ENCODE measurements at places on chromosomes 12 and 14.

- DNase-seq, result no peak
Observed at GRCh38 chr14:51369814-51370213, 129.8 kb downstream of the TMX1 start.

- no peak for DNase-seq
Observed at GRCh38 chr12:82099216-82099615, 259.0 kb downstream of the CCDC59 start.

DNA sequence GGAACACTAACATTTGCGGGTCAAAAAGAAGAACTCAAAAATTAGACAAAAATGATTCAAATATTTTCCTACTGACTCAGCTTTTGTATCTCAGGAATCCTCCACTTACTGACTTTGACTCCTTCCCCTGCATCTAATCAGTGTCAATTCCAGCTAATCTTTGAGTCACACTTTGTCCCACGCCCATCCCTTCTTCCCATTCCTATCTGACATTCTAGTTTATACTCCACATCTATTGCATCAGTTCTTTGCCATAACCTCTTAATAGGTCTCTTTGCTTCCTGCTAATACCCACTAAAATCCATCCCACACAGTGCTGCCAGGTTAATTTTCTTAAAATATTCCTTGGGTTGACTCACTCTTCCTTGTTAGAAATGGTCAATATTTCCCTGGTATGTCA, 19.1 kb downstream of the BBS10 start:
- no peak for DNase-seq

- no peak for DNase-seq
Observed at GRCh38 chr12:59665701-59666100, 69.9 kb downstream of the SLC16A7 start.

DNA sequence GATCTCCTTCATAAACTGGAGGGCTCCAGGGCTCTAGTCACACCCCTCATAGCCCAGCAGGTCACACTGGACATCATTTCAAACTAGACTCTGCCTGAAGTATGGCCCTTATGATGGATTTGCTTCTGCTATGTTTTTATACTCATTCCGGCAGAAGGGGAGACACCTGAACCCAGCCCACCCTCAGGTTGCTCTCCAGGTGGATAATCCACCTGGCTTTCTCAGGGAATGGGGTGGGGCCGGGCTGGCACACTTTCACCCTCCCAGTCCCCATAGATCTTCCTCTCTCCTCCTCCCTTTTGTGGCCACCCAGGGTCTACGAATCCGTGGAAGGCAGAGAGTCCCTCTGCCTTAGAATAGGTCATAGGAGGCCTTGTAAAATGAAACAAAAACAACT, 9.8 kb upstream of the KRT73 start:
- no peak for DNase-seq

DNA sequence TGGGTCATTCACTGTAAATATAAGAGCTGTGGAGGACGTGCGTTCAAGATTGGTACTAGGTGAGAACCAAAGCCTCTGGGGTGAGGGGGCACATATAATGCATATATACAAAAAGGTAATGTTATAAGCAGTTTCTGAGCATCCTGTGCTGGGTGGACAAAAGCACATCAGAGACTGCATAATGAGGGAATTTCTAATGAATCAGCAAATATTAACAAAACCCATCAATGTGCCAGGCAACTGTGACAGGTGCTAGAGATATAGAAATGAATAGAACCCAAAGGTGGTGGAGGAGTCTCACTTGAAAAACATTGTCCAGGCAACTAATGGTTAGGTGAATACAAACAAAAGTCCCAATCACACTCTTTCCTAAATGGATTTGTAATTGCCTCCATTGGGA, 74.7 kb downstream of the GPR65 start:
- DNase-seq, result no peak

GRCh38 chr14:98323836-98324235, 948.2 kb downstream of the BCL11B start:
- no peak for DNase-seq

GRCh38 chr12:53995378-53996239, 4.4 kb upstream of the HOXC9 start:
- no peak for DNase-seq

DNA sequence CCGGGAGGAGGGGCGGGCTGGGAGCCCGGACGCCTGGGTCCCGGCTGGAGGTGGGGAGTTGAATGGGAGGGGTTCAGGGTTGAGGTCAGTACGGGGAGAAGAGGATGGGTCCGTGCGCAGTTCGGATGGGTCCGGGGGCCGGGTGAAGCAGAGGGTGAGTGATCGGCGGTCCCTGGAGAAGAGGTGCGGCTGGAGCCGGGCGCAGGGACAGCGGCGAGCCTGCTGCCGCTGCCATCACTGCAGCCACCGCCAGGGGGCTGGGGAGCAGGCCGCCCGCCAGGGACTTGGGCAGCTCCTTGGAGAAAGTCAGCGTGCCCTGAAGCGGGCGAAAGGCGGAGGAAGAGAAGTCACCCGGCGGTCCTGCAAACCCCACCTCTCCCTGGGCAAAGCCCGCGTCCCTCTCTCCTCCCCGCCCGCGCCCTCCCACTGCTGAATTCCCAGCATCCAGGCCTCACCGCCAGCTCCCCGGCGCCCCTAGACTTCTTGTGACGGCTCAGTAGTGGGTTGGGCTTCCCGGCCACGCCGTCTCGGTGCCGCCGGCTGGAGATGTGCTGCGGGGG, 6.0 kb upstream of the GPR84 start:
- peak; percentile 56 for DNase-seq

DNA sequence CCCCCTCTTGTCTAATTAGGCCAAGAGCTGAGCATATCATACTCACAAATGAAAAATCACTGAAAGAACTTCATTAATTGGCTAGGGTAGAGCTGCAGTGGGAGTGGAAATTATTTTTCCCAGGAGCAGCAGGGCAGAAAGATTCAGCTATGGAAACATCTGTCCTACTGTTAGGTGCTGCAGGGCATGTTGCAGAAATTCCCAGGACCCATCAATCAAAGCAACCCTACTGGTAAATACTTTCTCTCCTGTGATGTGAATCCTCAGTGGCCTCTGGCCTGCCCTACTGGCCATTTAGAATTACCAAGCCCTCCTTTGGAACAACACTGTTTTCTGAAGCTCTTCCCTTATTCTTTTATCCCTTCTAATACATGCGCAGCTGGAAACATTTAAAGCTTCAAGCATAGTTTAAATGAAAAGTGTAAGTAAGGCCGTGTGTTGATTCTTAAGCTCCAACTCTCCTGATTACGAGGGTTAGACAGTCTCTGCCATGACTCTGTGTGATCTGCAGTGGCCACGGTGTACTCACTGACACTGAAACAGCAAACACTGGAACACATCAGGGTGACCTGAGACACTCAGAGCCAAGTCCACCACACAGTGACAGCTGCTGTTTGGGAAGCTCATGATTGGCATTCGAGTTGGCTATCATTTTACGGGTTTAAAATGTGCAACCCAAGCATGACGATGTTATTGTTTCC, 62.6 kb upstream of the TMCC3 start:
- no peak for DNase-seq

- no peak for DNase-seq
Observed at GRCh38 chr12:55716582-55716957, 724 bp downstream of the BLOC1S1 start.

GRCh38 chr14:106417224-106418049, 891.1 kb downstream of the TMEM121 start:
- no peak for DNase-seq

GRCh38 chr12:95393191-95393790, 80.7 kb upstream of the METAP2 start:
- DNase-seq, result no peak

DNA sequence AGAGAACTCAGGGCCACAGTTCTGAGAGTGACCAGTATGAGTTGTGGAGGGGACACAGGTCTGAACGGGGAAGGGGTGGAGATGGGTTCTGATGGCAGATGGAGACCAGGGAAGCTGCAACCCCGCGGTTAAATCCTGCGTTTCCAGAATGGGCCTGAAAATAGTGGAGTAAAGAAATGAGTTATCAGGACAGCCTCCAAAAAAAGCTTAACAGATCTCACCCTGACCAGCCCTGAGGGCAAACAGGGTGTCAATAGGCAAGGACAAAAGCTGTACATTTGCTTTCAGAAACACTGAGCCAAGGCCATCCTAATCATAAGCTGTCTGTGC, 555 bp upstream of the RTN1 start:
- DNase-seq, result no peak

- DNase-seq, result no peak
Observed at GRCh38 chr12:82124711-82125380, 233.3 kb downstream of the CCDC59 start.

- no peak for DNase-seq
Observed at GRCh38 chr14:74904635-74905503, 18.2 kb downstream of the RPS6KL1 start.

GRCh38 chr14:45715946-45716345, 462.9 kb upstream of the MIS18BP1 start:
- DNase-seq, result no peak

DNA sequence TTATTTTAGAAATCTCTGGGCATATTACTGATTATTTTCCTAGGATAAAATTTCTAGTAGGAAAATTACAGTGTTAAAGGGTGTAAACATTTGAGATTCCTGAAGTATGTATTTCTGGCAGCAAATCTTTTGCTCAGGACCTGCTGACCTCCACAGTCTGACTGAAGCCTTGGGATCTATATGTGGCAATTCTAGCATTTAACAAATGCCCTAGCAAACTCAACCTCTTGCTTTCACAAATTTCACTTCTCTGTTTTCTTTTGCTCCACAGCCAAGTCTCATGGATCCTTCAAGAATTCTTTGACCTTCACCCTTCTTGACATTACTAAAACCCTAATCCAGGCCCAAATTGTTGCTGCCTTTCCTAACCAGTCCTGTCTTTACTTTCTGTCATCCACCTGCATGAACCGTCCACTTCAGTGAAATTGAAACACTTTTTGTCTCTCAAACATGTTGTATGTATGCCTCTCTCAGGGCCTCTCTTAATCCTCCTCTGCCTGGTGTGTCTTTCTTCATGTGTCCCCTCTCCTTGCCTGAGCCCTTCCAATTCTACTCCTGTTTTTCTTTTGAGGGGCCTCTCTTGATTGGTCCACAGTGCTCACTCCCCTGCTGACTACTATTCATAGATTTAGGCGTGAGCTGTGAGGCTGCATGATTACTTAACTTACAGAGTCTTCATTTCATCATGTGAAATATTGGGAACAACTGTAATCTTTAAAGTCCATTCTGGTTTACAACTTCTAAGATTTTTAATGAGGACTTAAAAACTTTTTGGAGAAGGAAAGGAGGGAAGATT, 5.1 kb upstream of the DYRK4 start:
- DNase-seq, result no peak

DNA sequence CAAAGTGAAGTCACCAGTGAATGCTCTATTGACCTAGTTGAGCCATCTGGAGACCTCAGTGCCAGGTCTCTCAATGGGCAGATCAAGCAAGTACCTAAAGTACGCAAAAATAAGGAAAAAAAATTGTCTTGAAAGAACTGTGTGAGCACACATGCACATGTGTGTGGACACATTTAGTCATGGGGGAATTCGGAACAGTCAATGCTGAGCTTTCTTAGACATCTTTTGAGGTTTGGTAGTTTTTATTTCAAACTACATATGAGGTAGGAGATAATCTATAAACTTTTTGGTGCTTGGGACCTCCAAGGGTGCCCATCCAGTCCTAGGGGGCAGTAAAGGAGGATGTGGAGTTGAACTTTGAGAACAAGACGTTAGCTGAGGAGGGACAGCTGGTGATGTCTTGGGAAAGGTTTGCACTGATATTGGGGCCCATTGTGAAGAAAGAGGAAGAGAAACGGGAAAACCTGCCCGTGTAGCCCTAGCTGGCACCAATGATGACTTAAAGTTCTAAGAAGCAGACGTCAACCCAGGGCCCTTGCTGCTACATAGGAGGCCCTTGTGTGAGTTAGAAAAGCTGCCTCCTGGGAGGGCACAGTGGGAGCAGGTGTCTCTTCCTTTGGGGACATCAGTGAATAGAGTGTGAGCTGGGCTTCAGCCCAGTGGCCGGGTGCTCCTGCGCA, 124.4 kb downstream of the NT5DC3 start:
- DNase-seq, result no peak

DNA sequence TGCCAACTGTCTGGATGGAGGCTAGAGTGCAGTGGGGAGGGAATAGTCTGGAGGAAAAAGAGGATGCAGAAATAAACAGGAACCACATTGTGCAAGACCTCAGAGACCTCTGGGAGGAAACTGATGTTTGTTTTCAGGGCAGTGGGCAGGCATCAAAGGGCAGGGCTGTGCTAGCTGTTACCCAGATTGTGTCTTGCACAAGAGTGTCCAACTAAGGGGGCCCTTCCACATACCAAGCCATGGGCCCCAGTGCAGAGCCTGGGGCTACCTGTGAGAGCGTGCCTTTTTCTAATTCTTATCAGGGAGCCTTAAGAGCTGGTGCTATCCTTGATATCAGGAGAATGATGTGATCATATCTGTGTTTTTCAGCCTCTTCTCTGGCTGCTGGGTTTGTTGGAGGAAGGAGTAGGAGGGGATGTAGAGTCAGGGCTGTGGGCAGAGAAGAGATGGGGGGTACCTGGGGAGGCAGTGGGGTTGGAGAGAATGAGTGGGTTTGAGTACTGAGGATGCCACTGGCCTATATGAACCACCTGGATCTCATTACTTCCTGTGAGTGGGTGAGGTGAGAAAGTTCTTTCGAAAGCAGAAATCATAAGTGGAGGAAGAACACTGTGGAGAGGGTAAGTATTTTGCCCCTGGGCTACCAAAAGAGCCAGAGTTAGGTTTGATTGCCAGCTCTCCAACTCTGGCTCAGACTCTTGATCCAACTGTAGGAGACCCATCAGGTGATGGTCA, 259.2 kb upstream of the CRY1 start:
- DNase-seq, result no peak

- no peak for DNase-seq
Observed at GRCh38 chr12:129561304-129561703, 342.5 kb downstream of the TMEM132D start.

DNA sequence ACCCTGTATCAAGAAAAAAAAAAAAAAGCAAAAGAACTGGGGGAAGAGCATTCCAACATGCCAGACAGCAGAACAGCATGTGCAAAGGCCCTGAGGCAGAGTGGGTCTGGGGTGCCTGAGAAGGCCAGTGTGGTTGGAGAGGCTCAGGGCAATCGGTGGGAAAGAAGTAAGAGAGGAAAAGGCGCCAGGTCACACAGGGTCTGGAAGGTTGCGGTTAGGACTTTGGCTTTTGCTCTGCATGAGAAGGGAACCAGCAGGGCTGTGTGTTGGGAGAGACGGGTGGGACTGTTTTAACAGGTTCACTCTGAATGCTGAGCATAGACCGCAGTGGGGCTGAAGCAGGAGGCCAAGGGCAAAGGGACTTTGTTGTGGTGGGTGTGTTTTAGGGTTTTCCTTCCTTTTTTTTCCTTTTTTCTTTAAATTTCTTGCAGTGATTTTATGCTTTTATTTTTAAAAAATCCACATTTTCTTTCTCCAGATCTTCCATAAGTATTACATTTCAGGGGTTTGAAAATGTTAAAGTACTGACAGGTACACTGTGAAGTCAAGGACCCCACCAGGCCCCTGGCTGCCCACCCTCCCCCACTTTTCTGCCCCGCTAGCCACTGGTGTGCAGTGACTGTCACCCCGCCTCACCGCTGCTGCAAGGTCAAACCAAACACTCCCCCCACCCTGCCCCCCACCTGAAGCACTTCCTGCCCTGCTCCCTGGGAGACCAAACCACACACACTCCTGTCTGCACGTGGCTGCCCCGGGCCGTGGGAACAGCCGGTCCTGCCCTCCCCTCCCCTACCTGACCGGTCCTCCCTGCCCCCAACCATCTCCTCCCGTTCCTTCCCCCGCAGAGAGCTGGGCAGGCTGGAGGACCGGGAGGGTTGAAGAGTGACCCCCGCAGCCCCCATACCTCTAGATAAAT, 30.0 kb downstream of the DTX1 start:
- DNase-seq, result no peak

GRCh38 chr12:30753751-30754382, 884 bp downstream of the CAPRIN2 start:
- DNase-seq, result peak; percentile 21
